Thoracic aorta (tissue), 2 donors: ENCODE measurements at places on chromosomes 7 and 10.
A peak's percentile ranks its signal among the peaks of the same experiment; 100 is the strongest.

GRCh38 chr7:14630048-14630447, 272.5 kb downstream of the DGKB start:
- no peaks in the 10 kb centered on the region for H3K36me3 ChIP-seq
- no peaks in the 10 kb centered on the region for H3K4me1 ChIP-seq
- DNase-seq: no peak
- no peaks in the 10 kb centered on the region for H3K27me3 ChIP-seq
- H3K27ac ChIP-seq: no peak overlapping the region

GRCh38 chr10:5293691-5294550, 70.8 kb upstream of the UCN3 start:
- no peak for DNase-seq
- H3K4me3 ChIP-seq: no peak overlapping the region
- H3K27ac ChIP-seq: no peak overlapping the region
- H3K4me1 ChIP-seq: no peaks in the 10 kb centered on the region

- H3K4me3 ChIP-seq: no peak overlapping the region
- no peak overlapping the region for H3K27ac ChIP-seq
- H3K27me3 ChIP-seq: no peaks in the 10 kb centered on the region
- peaks cover 5% of the 10 kb centered on the region for H3K4me1 ChIP-seq
Measured at GRCh38 chr10:70549351-70549961, 53.1 kb downstream of the PRF1 start.

- peak overlapping the region; percentile 36 for H3K4me3 ChIP-seq
- peaks cover 26% of the 10 kb centered on the region for H3K4me1 ChIP-seq
- H3K27me3 ChIP-seq: no peaks in the 10 kb centered on the region
- no peak overlapping the region for H3K27ac ChIP-seq
- no peaks in the 10 kb centered on the region for H3K36me3 ChIP-seq
- no peak for DNase-seq
Measured at GRCh38 chr10:77628906-77629730, 8.5 kb downstream of the KCNMA1 start.

GRCh38 chr7:79282070-79282694, 171.3 kb downstream of the MAGI2 start:
- no peaks in the 10 kb centered on the region for H3K36me3 ChIP-seq
- peak overlapping the region; percentile 40 for H3K4me3 ChIP-seq
- peaks cover 22% of the 10 kb centered on the region for H3K4me1 ChIP-seq
- H3K27me3 ChIP-seq: no peaks in the 10 kb centered on the region
- H3K27ac ChIP-seq: no peak overlapping the region
- DNase-seq: no peak

DNA sequence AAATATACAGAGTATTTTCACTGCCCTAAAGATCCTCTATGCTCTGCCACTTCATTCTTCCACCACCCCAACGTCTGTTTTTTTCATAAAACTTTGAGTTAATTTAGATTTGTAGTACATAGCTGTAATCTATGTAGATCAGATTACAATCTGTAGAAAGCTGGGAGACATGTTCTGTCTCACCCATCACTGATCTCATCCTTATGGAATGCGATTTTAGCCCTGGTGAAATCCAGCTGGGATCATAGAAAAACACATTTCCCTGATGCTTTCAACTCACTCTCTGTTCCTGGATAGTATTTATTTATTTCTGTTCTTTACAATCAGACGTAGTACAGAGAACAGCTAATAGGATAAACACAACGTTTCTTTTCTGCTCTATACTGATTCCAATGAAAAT, 521.0 kb downstream of the KIF20B start:
- no peak overlapping the region for H3K4me3 ChIP-seq
- H3K4me1 ChIP-seq: peaks cover 8% of the 10 kb centered on the region
- DNase-seq: no peak
- H3K27ac ChIP-seq: no peak overlapping the region
- no peaks in the 10 kb centered on the region for H3K36me3 ChIP-seq

- no peaks in the 10 kb centered on the region for H3K27me3 ChIP-seq
- H3K4me1 ChIP-seq: no peaks in the 10 kb centered on the region
- no peaks in the 10 kb centered on the region for H3K36me3 ChIP-seq
- no peak overlapping the region for H3K27ac ChIP-seq
- H3K4me3 ChIP-seq: no peak overlapping the region
Measured at GRCh38 chr7:94250987-94251386, 143.7 kb upstream of the COL1A2 start.

DNA sequence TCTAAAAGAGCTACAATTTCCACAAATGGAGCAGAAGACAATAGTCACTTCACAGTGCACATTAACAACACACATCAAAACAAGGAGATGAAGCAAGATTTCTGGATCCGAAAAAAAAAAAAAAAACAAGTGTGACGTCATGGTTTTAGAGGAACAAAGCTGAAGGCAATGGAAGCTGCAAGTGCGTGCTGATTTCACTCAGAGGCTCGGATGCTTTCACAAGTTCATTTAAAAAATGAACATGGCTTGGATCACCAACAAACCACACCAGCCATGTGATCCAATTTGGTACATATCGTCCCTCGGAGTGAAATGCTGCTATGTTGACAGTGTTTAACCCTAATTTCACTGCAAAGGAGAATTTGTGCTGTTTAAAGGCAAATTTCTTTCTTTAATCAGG, 337.0 kb upstream of the PRKCQ start:
- no peaks in the 10 kb centered on the region for H3K27me3 ChIP-seq
- no peak overlapping the region for H3K27ac ChIP-seq
- DNase-seq: no peak

GRCh38 chr7:32616625-32617024, 121.3 kb downstream of the AVL9 start:
- H3K4me3 ChIP-seq: no peak overlapping the region
- H3K27me3 ChIP-seq: no peaks in the 10 kb centered on the region
- no peak for DNase-seq
- no peaks in the 10 kb centered on the region for H3K36me3 ChIP-seq
- no peak overlapping the region for H3K27ac ChIP-seq

DNA sequence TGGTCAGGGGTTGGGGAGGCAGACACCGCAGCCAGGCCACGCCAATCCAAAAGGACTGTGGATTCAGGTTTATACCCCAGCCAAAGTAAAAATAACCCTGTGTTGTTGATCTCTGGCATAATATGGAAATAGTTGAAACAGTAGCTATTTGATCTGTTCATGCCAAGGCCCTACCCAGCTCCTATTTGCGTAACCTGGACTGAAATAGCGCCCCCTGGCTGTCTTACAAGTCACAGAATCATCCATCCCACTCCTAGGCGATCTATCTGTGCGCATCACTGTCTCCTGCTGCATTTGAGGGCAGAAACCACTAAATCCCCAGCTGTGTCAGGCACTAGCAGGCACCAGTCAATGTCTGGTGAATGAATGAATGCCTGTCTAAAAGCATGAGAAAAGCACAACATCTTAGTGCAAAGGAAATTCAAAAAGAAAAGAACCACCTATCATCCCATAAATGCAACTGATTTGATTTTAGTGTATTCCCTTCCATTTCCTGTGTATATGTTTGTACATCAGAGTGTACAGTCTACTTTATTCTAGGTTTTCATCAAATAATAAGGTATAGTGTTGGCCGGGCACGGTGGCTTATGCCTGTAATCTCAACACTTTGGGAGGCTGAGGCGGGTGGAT, 160.0 kb downstream of the SLIT1 start:
- H3K36me3 ChIP-seq: no peaks in the 10 kb centered on the region
- H3K4me1 ChIP-seq: peaks cover 14% of the 10 kb centered on the region
- DNase-seq: no peak

DNA sequence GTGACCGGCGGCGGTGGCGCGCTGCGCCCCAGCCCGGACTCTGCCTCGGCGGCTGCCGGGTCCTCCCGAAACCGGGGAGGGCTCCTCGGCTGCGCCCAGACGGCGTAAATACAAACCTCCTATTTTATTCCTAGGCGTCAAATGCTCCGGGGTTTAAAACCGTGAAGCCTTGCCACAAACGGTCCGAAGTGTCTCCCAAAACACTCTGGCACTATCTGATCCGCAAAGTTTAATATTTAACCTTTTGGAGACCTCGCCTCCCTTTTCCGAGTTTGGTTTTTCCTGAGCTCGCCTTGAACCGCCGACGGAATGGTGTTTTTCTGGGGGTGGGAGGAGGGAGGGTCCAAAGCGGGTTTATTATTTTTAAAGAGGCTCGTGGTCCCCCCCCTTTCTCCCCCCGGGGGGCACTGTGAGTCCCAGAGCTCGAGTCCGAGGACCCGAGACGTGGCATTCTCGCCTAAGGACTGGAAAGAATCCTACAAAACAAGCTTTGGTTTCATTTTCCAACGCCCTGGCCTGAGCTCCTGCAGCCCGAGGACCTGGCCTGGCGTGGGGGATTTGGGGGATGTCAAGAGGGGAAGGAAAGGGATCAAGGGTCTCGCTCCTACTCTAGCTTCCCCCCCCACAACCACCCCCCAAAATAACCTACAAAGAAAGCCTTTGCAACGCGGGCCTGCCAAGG, 1.8 kb downstream of the TNRC18 start:
- peaks cover 3% of the 10 kb centered on the region for H3K36me3 ChIP-seq
- peak overlapping the region; percentile 98 for H3K27ac ChIP-seq
- H3K4me3 ChIP-seq: peak overlapping the region; percentile 99
- H3K4me1 ChIP-seq: peaks cover 21% of the 10 kb centered on the region

DNA sequence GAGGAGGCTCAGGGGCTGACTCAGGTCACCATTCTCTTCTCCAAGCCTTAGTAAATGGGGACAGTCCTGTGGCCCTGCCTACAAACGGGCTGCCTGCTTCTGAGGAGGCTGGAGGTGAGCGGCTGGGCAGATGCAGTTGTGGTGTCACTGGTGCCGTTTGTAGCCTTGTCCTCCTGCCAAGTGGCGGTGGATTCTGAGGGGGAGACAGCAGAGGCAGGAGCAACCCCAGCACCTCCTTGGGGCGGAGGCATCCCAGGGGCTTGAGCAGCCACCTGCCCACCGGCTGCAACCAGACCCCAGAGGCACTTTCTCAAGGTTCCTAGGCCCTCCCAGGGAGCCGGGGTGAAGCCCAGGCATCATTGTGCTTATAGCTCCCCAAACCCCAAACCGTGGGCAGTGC, 112.5 kb downstream of the ZMIZ1 start:
- H3K4me3 ChIP-seq: no peak overlapping the region
- H3K36me3 ChIP-seq: no peaks in the 10 kb centered on the region
- H3K27ac ChIP-seq: no peak overlapping the region
- no peak for DNase-seq
- no peaks in the 10 kb centered on the region for H3K27me3 ChIP-seq

DNA sequence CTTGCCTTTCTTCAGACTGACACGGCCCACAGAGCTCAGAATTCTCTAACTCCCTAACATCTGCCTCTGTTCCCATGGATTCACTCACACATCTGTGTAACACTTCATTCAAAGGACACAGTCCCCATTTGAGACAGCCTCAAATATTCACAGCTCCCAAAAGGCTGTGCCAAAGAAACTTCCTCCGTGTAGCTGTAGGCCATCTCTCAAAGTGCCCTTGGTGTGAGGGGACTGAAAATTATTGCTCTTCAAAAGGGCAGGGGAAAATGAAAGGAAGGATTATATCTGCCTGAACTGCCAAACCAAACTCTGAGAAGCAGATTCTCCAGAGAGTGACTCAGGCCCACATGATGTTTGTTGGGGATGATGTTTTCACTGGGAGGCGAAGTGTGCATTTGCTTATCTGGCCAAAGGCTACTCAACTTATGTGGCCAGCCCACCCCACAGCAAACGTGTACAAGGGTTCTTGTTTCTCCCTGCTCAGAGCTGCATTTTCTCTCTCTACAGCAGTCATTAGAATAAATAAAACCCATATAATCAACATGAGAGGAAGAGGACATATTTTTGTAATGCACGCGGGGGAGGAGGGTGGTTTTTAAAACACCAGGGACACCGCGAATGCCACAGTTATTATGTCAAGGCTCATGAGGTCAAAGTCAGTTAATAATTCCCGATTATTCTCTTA, 302.4 kb upstream of the NFE2L3 start:
- no peaks in the 10 kb centered on the region for H3K36me3 ChIP-seq
- DNase-seq: no peak
- H3K27ac ChIP-seq: peak overlapping the region; percentile 89
- no peak overlapping the region for H3K4me3 ChIP-seq
- no peaks in the 10 kb centered on the region for H3K27me3 ChIP-seq
- peaks cover 98% of the 10 kb centered on the region for H3K4me1 ChIP-seq

GRCh38 chr7:27184337-27185012, 557 bp downstream of the HOXA11 start:
- H3K27ac ChIP-seq: peak overlapping the region; percentile 11
- H3K36me3 ChIP-seq: no peaks in the 10 kb centered on the region
- H3K4me1 ChIP-seq: peaks cover 29% of the 10 kb centered on the region
- peaks cover 50% of the 10 kb centered on the region for H3K27me3 ChIP-seq
- peak overlapping the region; percentile 68 for H3K4me3 ChIP-seq

- DNase-seq: no peak
- no peaks in the 10 kb centered on the region for H3K27me3 ChIP-seq
- no peak overlapping the region for H3K4me3 ChIP-seq
- peaks cover 15% of the 10 kb centered on the region for H3K4me1 ChIP-seq
- no peak overlapping the region for H3K27ac ChIP-seq
Measured at GRCh38 chr10:89646889-89647657, 2.0 kb upstream of the PANK1 start.

GRCh38 chr10:76133597-76134255, 702.3 kb downstream of the LRMDA start:
- H3K27me3 ChIP-seq: no peaks in the 10 kb centered on the region
- H3K27ac ChIP-seq: no peak overlapping the region
- no peaks in the 10 kb centered on the region for H3K36me3 ChIP-seq
- H3K4me3 ChIP-seq: no peak overlapping the region
- no peaks in the 10 kb centered on the region for H3K4me1 ChIP-seq

- no peaks in the 10 kb centered on the region for H3K27me3 ChIP-seq
- no peak overlapping the region for H3K27ac ChIP-seq
- H3K4me3 ChIP-seq: no peak overlapping the region
- no peaks in the 10 kb centered on the region for H3K4me1 ChIP-seq
- no peak for DNase-seq
Measured at GRCh38 chr7:74542558-74543117, 88.9 kb downstream of the GTF2IRD1 start.

GRCh38 chr10:69718951-69719350, 82.8 kb upstream of the COL13A1 start:
- no peaks in the 10 kb centered on the region for H3K27me3 ChIP-seq
- H3K4me1 ChIP-seq: peaks cover 28% of the 10 kb centered on the region
- no peak overlapping the region for H3K27ac ChIP-seq
- no peak overlapping the region for H3K4me3 ChIP-seq
- H3K36me3 ChIP-seq: no peaks in the 10 kb centered on the region

DNA sequence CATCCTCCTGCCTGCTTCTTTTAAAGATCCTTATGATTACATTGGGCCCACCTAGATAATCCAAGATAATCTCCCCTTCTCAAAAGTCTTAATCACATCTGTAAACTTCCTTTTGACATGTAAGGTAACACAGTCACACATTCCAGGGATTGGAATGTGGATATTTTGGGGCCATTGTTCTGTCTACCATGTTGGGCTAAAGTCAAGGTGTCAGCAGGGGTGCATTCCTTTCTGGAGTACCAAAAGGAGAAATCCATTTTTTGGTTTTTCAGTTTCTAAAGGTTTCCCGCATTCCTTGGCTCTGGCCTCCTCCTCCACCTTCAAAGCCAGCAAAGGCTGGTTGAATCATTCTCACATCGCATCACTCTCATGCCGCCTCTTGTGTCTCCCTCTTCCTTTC, 197.6 kb upstream of the NFE2L3 start:
- H3K27ac ChIP-seq: no peak overlapping the region
- no peaks in the 10 kb centered on the region for H3K36me3 ChIP-seq
- no peak for DNase-seq

DNA sequence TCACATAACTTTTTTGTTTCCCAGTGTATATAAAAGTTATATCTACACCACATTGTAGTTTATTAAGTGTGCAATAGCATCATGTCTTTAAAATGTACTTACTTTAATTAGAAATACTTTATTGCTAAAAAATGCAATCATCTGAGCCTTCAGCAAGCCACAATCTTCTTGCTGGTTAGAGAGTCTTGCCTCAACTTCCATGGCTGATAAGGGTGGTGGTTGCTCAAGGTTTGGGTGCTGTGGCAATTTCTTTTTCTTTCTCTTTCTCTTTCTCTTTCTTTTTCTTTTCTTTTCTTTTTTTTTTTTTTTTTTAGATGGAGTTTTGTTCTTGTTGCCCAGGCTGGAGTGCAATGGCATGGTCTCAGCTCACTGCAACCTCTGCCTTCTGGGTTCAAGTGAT, 360.0 kb downstream of the MAGI2 start:
- H3K27ac ChIP-seq: no peak overlapping the region
- H3K4me1 ChIP-seq: no peaks in the 10 kb centered on the region
- DNase-seq: no peak
